ENCODE measurements at places on chromosomes 16 and 17. TPM values are rescaled to one million over a fixed set of nuclear protein-coding genes. Genes with fewer than 3 reads are reported as not detected.

GRCh38 chr17:13253733-13254410 lies 236.0 kb upstream of the ELAC2 start:
- no peaks in the 10 kb centered on the region for H3K4me1 ChIP-seq
- no peaks in the 10 kb centered on the region for H3K27me3 ChIP-seq
- no peak overlapping the region for H3K4me3 ChIP-seq
- no peak for DNase-seq

DNA sequence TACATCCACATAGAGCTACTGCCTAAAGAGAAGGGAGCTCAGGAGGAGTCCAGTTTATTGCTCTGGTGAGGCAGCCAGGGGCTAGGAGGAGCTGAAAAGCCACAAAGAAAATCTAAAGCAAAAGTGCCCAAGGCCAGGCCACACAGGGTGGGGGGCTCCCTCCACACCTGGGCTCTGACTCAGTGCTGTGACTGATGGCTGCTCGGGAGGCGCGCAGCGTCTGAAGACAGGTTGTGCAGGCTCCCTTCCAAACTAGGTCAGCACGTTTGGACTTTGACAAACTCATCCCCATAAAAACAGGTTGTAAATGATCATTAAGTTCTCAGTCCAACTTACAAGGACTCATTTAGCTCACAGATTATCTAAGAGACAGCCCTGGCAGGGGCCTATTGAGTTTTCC lies 22.2 kb upstream of the LCMT1 start:
- no peaks in the 10 kb centered on the region for H3K27me3 ChIP-seq
- H3K36me3 ChIP-seq = no peaks in the 10 kb centered on the region
- no peak overlapping the region for H3K27ac ChIP-seq
- no peak overlapping the region for H3K4me3 ChIP-seq

GRCh38 chr16:67499106-67499505 lies 15.8 kb upstream of the AGRP start:
- H3K27me3 ChIP-seq = no peaks in the 10 kb centered on the region
- no peaks in the 10 kb centered on the region for H3K36me3 ChIP-seq
- no peak overlapping the region for H3K4me3 ChIP-seq
- peak overlapping the region; percentile 61 for H3K27ac ChIP-seq

DNA sequence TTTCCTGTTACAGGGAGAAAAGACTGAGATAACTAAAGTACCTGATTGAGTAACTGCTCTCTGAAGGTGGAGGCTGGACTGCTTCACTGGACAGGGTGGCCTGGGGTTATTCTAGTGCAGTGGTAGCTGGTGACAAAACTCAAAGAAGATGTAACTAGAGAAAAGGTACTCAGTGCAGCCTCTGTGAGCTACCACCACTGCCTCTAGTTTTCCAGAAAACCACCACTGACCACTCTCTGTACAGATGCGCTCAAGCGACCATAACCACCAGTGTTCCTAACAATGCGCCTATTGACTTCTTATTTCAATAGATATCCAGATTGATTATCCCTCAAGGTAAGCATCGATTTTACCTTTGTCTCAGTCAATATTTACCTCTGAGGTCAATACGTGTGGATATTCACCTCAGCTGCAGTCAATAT lies 492.2 kb downstream of the WWOX start:
- DNase-seq = peak; percentile 16
- no peak overlapping the region for H3K27ac ChIP-seq
- no peak overlapping the region for H3K4me3 ChIP-seq
- H3K27me3 ChIP-seq = no peaks in the 10 kb centered on the region

DNA sequence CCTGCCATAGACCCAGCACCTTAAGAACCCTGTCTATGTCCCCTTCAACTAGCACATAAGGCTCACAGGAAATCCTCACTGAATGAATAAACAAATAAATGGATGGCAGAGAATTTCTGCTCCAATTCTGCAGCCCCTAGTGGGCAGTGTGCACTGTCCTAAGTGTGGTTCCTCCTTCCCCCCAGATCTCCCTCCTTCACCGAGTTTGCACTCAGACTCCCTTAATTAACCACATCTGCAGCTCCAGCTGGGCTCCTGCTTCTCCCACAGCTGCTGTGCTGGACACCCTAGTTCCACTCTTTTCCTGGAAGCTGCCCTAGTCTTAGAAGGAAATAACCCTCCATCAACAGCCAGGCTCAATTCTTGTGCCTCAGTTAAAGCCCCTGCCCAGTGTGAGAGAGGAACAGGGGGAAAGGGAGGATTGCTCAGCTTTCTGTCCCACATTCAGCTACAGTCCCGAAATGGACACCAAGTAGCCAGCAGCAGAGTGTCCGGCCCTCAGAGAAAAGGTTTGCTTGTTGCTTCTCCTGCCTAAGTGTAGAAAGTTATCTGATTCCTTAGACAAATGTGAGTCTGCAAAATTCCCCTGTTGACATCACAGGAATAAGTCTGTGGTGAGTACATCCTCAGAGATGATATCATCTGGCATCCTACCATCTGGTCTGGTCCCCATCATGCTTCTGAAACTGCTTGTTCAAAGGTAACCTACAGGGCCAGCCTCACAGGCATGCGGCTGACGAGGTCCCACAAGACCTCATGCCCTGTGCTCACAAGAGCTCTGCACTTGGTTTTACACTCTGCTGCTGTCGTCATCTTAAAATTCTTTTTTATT lies 12.3 kb downstream of the LRRC3C start:
- H3K27me3 ChIP-seq = no peaks in the 10 kb centered on the region
- peak overlapping the region; percentile 31 for H3K27ac ChIP-seq
- H3K4me3 ChIP-seq = no peak overlapping the region
- no peaks in the 10 kb centered on the region for H3K36me3 ChIP-seq

KRTAP4-8 gene
- total RNA-seq = not detected

MARVELD3 gene
- total RNA-seq = 4.7 TPM

SLC6A2 gene
- 9.6 TPM for total RNA-seq

NPIPA2 gene
- total RNA-seq = not detected

ARL6IP1 gene
- 103 TPM for total RNA-seq

Measured in vagina (tissue), 2 donors.